Kidney epithelial cell (primary cell): ENCODE measurements at places on chromosomes 1 and 21. TPM values are rescaled to one million over a fixed set of nuclear protein-coding genes. Genes with fewer than 3 reads are reported as not detected.

DNA sequence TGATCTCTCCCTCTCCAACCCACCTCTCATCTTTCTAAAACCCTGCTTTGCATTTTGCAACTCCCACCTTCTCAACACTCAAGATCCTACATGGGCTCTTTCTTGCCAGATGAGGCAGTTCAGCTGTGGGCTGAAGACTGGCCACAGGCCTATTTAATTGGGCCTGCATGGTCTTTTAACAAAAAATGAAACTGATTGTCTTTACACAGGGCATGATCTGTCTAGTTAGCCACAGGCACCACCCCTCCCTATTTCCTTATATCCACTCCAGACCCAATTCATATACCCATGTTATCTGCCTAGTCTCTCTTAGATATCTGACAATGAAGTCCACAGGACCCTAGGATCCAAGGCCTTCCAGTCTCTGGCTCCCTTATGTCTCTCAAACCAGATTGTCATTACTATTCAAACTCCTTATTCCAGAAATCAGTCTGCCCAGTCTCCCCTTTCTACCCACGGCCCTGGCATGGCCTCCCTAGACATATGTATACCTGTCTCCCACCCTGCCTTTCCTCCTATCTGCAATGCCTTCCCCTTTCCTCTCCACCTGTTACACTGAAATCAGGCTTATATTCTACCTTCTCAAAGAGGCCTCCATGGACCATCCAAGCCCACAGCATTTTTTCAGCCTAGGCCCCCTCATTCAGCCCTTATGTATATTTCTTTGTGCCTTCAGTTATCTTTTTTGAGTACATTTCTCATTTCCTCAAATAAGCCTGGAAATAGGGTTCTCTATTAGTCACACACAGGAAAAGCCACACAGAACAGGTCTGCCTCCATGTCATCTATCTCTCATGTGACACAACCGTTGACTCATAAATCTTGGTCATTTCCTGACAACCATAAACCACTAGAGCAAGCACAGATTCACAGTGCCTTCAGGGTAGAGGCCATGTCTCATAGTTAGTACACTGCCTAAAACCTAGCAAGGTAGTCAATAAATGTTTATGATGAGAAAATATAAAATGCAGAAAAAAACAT lies 39.0 kb downstream of the LPAR3 start:
- peak; percentile 77 for DNase-seq

DNA sequence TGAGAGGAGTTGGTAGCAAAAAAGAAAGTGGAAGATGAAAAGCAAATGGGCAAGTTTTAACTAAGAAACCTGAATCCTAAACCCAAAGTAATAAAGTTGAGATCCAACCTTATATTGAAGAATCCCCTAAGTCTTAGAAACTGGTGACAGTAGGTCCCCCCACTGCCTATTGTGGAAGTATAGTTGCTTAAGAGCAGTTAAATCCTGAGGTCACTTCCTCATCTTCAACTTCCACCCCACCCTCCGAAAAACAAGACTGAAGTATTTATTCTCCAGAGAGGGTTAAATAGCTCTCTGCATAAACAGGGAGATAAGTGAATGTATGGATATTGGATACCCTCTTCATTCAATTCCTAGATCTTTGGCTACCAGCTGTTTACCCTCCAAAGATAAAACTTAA lies 3.3 kb upstream of the DSTYK start:
- no peak for DNase-seq

GRCh38 chr1:228277491-228278431 lies 69.9 kb downstream of the OBSCN start:
- no peak for DNase-seq

DNA sequence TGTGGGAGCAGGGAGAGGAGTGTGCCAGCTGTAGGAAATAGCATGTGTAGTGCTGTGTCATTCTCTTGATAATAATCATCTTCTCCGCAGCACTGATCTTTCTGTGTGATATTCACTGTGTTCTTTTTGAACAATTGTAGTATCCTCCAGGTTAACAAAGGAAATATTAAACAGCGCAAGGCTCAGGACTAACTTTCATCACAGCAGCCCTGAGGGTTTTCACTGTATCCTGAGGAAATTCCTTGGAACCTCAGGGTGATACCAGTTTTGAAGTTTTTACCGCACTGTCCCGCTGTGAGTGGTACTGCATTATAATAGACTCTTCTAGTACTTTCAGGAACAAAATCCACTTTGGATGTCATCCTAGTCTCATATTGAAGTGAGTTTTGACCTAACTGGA lies 228.4 kb upstream of the COA6 start:
- no peak for DNase-seq

LCE3E gene
- total RNA-seq = not detected in 2 replicates

DNA sequence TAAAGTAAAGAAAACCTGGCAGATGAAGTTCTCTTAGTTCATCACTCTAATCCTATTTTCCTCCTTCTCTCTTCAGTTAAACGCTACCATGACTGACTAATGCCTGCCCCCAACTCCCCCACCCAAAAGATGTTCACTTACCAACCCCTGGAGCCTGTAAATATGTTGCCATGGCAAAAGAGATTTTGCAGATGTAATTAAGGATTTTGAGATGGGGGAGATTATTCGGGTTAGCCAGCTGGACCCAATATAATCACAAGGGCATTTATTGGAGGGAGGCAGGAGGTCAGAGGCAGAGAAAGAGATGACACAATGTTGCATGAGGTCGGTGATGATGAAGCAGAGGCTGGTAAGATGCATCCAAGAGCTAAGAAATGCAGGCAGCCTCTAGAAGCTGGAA lies 69.3 kb upstream of the PPP2R5A start:
- DNase-seq = no peak

FNDC7 gene
- total RNA-seq = not detected in 2 replicates
